EL (cell line): ENCODE measurements at places on chromosomes 11 and 22.

DNA sequence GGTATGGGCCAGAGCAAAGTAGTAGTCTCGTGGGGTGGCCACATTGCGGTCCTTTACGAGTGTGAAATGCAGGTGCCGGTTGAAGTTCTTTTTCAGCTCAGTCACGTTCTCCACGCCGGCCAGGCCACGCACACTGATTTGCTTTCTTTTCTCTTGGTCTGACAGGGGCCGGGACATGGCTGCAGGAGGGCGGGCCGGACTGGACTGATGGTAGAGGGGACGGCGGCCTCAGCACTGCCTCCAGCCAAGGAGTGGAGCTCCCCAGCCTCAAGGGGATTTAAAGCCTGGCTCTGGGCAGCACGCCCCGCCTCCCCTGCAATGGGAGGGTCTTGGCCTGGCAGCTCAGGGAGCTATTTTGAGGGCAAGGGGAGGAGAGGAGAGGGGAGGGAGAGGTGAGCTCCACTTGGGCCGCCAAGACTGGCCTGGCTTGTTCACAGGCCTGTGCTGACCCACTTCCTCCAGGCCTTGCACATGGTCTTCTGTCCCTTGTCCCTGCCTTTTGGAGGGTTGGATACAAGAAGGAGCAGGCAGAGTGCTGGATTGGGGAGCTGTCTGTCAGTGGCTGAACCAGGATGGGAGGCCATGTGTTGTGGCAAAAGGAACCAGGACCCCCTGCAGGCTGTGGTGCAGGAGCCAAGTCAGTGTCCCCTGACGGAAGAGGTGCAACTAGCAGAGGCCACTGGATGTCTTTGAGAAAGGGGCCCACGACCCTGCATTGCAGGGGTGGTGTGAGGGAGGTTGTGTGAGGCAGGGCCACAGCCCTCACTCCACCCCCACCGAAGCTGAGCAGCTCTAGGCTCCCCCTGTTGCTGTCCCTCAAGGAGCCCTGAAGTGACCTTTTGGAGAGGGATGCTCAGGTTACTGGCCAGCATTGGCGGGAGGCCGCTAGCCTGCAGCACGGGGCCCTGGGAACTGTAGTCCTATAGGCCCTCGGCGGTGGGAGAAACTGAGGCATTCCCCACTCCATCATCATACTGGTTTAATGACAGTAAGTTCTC, at the start of gene PYGM:
TSS of gene PYGM (minus strand) at position 253 of the 998 bp plus-strand sequence. CDS start at position 177, 76 bp downstream.
- DNase-seq = no peak

GRCh38 chr22:44721213-44721612, 19.2 kb downstream of the PRR5 start:
- DNase-seq = no peak

DNA sequence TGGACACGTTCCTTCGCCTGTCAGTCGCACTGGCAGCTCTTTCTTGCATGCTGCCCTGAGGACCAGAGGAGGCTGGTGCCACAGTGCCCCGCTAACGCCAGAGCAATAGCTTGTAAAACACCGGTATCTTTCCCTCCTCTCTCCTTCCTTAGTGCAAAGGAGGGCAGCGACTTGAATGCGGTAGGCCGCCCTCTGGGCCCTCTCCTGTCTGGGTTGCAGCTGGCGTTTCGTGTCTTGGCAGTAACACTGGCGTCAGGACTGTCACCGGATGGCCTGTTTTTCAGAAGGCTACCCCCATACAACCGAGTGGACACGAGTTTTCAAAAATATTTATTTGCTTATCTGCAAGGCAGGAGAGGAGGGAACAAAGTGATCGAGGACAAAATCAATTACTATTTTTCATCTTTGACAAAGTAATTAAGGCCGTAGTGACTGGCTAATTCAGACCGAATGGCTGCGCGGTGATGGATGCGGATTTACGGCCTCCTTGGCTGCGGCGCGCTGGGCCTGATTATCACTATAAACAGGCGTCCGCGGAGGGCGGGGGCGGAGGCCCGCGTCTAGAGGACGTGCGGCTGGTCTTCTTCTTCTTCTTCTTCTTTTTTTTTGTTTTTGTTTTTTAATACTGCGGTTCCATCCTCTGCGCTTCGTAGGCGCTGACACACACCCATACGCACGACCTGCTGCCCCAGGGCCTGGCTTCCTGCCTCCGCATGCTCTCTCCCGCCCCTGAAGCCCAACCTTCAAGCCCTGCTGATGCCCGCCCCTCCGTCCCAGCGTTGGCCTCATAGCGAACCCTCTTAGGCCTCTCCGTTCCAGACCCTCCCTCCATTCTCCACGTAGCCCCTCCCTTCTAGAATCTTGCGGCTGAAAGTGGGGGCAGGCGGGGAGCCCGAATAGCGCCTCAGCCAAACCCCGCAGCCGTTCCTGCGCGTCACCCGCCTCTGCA, 2.9 kb upstream of the SLC6A5 start:
- no peak for DNase-seq

- no peak for DNase-seq
These were observed 138.5 kb upstream of the NCAM1 start for GRCh38 chr11:112822478-112823274.

DNA sequence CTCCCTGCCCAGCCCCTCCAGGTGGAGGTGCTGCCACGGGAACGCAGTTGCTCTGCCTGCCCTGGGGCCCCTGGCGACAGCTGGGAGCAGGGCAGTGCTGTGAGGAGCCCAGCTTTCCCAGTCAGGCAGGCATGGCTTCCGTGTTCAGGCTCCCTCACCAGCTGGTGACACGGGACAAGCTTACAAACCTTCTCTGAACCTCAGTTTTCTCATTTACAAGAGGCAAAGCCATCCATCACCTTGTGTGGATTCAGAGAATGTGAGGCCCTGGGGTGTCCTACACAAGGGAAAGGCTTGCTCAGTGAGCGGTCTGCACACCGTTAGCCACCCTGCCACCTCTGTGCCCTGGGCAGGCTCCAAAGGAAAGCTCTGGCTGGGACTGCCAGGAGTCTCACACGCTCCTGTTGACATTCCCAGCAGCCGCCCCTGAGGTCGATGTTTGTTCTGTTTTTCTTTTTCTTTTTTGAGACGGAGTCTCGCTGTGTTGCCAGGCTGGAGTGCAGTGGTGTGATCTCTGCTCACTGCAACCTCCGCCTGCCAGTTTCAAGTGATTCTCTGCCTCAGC, 23.5 kb downstream of the SUN2 start:
- no peak for DNase-seq

DNA sequence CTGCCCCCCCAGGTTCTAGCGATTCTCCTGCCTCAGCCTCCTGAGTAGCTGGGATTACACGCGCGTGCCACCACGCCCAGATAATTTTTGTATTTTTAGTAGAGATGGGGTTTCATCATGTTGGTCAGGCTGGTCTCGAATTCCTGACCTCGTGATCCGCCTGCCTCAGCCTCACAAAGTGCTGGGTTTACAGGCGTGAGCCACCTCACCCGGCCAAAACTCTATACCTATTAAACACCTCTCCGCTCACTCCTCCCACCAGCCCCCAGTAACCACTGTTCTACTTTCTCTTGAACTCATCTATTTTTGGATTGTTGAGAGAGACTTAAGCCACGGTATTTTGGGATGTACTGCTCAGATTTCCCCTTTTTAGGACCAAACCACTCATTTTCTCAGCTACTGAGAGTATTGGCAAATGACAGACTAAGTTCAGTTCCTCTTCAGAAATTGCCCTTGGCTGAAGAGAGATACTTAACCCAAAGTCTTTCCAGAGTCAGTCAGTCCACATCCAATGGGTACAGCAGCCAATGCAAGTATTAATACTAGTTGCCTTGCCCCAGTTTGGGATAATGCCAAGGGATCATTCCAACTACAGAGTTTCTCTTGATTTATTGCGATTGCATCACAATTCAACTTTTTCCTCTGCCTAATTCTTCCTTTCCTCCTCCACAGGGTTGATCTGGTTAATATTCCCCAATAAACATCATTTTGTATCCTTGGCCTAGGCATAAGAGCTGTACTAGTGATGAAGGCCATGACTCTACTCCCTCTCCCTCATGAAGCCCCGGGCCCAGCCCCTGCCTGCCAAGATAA, 36.8 kb upstream of the CSTF3 start:
- DNase-seq = no peak

- peak; percentile 76 for DNase-seq
These were observed 4.4 kb upstream of the PRR5 start for GRCh38 chr22:44697423-44698141.

GRCh38 chr22:29454276-29454675, 15.9 kb downstream of the RFPL1 start:
- DNase-seq = no peak

DNA sequence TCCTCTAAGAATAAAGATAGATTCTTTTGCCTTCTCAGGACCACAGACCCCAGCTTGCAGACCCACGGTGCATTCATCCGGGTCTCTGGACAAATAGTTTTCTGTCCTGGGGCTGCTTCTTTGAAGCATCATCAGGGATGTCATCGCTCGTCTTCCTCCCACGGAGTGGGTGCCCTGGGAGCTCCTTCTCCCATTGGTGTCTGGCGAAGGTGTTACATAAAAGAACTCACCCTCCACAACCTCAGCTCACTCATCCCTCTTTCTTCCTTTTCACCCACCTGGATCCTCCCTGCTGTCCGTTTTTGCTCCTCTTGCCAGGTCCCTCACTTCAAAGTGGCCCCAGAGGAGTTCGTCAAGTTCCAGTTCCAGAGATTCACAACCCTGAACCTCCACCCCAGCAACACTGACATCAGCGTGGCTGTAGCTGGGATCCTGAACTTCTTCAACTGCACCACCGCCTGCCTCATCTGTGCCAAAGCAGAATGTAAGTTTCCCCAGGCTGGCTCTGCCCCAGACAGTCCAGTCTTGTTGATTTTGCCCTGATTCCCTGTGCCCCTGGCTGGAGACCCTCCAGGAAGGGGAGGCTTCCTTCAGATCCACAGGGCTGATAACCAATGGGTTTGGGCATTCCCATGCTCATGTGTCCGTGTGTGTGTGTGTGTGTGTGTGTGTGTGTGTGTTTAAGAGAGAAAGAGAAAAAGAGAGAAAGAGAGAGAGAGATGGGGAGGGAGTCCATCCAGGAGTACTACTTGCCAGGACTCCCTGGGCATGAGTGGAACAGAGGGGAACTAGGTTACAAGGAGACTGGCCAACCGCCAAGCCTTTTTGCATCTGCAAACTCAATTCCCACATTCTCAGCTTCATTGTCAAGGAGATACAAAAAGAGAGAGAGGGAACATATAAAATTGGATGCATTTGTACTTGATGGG, 204.2 kb upstream of the TBCEL start:
- DNase-seq = no peak

DNA sequence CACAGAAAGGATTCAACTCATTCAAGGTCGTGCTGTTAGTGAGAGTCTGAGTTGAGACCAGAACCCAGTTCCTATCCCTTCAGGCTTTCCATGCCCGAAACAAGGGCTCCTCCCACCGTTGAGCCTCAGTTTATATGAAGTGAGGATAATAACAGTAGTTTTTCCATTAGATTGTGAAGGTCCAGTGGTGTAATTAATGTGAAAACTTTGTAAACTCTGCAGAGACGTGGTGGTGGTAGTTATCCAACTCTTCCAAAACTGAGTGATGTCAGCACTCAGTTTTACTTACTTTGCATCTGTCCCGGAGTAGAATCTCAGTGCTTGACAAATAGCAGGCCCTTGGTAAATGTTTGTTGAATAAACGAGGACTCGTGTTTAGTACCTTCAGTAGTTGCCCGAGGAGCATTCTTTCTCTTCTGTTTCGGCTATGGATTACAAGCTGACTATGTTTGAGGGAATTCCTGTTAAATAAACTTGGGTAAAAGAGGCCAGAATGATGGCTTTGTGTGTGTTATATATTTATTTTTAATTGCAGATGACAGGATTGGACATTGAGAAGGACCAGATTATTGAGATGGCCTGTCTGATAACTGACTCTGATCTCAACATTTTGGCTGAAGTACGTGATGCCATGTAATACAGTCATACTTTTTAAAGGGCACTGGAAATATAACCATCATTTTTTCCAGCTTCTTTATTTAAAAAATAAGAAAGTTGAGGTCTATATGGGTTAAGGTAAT, 1.0 kb downstream of the REXO2 start:
- peak; percentile 38 for DNase-seq

DNA sequence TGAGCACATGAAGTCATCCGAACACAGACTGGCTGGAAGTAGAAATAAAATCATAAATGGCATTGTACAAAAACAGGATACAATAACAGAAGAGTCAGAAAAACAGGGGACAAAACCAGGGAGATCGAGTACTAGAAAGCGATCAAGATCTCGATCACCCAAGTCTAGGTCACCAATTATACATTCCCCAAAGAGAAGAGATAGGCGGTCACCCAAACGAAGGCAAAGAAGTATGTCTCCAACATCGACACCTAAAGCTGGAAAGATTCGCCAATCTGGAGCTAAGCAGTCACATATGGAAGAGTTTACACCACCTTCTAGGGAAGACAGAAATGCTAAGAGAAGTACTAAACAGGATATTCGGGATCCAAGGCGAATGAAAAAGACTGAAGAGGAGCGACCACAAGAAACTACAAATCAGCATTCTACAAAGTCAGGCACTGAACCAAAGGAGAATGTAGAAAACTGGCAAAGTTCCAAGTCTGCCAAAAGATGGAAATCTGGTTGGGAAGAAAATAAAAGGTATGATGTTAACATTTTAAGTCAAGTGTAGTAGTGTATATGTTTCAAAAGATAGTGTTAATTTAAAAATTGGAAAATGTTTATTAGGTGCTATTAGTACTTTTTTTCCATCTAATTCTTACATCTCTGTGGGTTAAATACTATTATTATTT, 9.4 kb downstream of the PCF11 start:
- DNase-seq = no peak

GRCh38 chr11:85589373-85589772, 37.8 kb downstream of the DLG2 start:
- DNase-seq = no peak

- DNase-seq = no peak
These were observed 8.3 kb upstream of the DCHS1 start for GRCh38 chr11:6663794-6664469.

GRCh38 chr11:1876361-1877063, 15.2 kb downstream of the PRR33 start:
- DNase-seq = peak; percentile 31

- DNase-seq = peak; percentile 32
These were observed 15.5 kb downstream of the OTUB1 start for GRCh38 chr11:64001484-64002420.
